ENCODE measurements at places on chromosomes 11 and 22.

DNA sequence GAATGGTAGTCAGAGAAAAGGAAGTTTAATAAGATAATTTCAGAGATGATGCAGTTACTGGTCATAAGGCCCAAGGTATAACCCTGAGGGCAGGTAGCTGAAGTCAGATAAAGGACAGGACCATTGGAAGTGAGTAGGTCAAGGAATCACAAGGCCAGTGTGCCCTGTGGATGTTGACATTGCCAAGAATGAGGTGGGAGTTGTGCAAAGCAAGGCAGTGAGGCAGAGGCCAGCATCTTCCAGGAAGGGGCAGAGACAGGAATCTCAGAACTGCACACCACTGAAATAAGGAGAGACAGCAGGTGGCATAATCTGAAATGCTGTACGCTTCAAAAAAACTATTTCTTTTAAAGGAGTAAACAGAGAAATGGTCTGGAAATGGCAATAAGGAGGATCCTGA, 61.4 kb downstream of the ABTB2 start:
- no peak for DNase-seq

DNA sequence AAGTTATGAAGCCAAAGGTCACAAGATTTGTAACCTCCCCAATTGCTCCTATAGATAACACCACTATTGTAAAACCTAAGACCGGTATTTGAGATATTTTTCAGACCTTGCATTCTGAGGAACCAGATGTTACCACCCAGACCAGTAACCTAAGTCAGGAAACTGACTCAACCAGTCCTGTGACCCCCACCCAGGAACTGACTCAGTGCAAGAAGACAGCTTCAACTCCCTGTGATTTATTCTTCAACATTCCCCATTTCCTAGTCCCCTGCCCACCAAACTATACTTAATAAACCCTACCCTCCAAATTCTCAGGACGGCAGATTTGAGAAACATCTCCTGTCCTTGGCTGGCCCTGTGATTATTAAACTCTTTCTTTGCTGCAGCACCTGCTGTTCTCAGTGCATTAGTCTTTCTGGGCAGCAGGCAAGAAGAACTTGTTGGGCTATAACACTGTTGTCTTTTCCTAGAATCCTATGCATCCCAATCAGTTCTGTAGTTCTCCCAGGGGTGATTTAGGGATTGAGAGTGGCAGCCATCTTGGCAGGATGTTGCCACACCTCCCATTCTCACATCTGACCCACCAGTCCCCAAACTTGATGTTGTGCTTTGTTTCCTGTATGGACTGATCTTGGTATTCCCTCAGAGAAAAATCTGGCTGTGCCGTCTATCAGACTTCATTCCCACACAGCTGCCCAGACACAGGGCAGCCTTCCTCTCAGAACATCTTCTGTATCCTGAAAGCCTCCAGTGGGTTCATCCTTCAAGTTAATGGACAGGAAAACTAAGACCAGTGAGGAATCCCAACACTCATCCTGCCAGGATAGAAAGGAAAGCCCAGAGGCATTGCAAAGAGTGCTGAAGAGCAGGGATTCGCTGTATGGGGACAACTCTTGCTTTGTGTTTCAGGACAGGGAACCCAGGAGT, 104.0 kb downstream of the PDE2A start:
- no peak for DNase-seq

GRCh38 chr22:24894220-24894975, 52.1 kb downstream of the LHFPL7 start:
- DNase-seq = peak; percentile 91

DNA sequence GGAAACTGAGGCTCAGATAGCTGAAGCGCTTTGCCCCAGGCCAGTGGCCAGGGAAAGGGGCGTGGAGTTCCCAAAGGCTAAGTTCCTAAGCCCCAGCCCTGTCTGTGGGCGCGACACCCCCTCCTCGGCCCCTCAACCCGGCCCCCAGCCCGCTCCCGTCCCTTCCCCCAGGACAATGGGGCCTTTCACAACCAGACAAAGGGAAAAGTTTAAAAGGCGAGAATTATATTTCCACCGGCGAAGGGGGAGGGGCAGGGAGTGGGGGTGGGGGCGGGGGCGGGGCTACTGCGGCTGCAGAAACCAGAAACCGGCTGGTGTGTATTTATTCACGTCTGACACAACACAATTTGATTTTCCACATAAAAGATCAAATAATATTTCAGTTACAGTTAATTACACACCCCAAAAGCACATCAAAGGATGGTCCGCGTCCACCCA, 192.1 kb downstream of the MN1 start:
- DNase-seq = no peak

DNA sequence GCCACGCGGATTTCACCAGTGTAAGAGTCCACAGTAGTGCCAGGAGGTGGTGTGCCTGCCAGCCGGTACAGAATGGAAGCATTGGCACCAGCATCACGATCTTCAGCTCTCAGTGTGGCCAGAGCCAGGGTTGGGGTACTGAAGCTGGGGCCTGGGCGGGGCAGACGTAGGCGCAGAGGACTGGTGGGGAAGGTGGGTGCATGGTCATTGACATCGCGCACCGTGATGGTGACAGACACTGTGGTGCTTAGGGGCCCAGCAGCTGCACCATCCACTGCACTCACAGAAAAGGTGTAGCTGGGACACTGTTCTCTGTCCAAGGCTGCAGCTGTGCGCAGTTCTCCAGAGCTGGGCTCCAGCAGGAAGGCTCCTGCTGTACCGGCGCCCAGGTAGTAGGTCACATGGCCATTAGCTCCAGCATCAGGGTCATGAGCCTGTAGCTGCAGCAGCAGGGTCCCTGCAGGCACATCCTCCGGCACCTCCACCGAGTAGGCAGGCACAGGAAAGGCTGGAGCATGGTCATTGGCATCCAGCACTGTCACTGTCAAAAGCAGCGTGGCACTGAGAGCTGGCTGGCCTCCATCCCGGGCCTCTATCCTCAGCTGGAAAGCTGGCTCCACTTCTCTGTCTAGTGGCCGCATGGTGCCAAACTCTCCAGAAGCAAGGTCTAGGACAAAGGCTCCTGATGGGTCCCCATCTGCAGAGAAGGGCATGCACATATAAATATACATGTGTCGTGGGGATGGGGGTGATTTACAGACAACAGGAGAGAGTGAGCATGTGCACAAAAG, 7.9 kb upstream of the TPP1 start:
- no peak for DNase-seq

DNA sequence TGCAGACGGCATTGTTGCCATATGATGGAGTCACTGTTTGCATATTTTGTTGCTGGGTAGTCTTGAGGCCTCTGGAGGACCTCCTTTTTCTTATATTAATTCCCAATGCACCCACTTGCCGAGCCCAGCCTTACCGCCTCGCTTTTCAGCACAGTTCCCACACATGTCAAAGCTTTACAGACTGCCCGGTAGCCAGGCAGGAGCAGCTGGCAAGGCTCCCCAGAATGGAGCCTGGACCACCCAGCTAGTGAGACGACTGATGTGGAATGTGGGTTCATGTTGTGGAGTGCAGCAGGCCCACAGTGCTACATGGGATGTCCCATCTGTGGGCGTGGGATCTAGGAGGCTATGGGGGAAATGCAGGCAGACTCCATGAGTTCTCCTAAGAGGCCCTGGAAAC, 99.4 kb upstream of the MTMR2 start:
- no peak for DNase-seq

DNA sequence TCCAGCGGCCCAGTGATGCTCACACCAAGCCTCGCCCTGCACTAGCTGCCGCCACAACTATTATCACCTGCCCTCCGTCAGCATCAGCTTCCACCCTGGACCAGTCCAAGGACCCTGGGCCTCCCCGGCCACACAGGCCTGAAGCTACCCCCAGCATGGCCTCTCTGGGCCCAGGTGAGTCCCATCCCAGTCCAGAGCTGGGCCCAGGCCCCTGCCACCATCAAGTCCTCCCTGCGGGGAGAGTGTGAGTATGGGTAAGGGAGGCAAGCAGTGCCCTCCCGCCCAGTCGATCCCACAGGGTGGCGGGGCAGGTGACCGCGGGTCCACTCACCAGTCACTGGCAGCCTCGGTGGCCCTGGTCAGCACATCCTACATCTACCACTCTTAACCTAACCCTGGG, 9.5 kb upstream of the SUSD2 start:
- no peak for DNase-seq

DNA sequence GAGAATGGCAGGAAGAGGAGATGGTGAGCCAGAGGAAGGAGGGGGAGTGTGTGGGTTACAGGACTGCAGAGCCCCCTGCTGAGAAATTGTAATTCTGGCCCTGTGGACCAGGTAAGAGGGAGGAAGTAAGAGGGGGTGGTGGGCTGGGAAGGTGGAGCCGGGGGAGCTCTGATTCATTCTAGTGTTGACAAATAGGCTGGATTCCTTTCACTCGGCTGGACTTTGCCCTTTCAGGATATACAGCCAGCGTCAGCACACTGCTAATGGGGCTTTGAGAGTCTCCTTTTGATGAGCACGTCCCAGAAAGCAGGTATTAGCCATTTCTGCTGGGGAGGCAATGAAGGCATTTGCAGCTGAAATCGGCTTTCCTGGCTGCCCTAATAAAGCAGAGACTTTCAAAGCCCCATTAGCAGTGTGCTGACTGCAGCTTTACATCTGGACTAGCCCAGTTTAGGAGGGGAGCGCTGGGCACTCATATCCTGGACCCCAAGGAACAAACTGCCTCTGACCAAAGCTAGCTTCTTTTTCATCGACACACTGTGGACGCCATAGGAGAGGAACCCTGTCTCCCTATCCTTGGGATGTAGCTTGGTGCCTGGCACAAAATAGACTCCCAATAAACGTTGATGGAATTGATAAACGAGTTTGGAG, 44.8 kb upstream of the CADM1 start:
- DNase-seq = no peak

DNA sequence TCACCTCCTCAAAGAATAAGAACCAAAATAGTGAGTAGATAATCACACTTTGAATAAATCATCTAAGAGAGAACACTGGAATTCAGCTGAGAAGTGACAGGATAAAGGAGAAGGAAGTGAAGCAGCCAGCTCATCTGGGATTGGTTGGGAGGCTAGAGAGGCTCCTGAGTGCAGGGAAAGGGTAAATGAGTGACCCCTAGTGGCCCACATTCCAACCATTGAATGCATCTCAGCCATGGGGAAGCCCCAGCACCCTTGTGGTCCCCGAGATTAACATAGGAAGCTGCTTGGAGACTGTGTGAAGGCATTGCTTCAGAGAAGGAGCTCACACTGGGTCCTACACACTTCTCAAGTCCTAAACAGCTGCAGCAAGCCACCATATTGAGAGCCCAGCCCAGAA, 82.3 kb downstream of the JRKL start:
- DNase-seq = no peak

DNA sequence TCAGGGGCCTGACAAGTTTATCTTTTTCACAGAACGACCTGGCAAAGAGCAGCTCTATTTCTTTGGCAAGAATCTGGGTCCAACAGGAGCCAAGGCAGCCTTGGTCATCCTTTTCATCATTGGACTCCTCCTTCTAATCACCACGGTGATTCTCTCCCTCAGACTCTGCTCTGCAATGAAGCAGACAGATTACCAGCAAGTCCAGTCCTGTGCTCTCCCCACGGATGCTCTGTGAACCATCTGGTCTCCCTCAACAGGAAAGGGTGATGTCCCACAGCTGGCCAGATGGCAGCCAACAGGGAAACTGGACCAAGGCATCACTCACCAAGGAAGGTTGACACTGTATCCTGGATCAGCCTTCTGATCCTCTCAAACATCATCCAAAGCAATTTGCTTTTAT, 17.0 kb upstream of the PANX1 start:
- no peak for DNase-seq

GRCh38 chr11:61602775-61603569, 22.1 kb upstream of the SYT7 start:
- DNase-seq = peak; percentile 98

DNA sequence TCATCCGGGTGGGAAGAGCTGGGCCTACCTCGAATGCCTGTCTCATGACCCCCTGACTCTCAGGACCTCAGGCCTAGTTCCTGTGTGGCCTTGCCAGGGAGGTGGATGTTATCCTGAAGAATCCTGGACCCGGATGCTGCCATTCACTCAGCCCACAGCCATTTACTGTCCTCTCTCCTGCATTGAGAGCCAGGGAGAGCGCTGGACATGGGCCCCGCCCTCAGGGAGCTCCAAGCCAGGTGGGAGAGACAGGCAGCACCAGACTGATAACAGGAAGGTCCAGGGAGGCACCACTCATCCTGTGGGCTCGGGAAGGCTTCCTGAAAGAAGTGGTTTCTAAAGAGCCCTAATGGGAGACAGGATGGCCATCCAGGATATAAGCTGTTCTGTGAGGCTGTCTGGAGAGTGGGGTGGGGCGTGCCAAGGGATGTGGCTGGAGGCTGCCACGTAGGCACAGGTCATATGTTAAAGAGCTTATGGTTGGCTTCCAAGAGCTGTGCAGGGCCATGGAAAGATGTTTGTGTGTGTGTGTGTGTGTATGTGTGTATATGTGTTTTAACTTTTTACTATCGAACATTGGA, 8.6 kb downstream of the SERPINH1 start:
- DNase-seq = no peak

- no peak for DNase-seq
These were observed 17.2 kb upstream of the CTSD start for GRCh38 chr11:1780700-1781592.

DNA sequence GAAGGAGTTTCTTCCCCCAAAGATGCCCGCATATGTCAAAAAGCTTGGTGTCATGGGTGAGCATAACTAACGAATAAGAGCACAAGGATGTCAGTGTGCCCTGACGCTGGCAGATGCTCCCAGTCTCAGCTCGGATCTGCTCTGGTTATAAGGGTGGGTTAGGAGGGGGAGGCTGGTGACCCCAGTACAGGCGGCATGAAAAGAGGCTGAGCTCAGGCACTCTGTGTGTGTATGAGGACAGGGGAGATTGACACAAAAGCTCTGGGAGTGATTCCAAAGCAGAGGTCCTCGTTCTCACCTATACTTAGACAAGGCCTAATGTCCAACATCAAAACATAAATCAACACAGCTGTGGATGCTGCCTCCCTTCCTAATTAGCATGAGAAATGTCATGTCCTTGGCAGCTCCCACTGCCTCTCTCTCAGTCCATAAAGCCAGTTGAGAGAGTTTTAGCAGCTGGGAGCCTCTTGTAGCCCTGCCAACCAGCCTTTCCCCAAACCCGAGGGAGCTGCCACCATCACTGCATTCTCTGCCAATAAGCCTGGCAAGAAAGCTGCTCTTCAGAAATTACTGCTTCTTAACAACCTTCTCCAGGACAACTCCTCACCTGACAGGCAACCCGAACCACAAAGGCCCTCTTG, 59.8 kb downstream of the SC5D start:
- DNase-seq = no peak

- DNase-seq = no peak
These were observed 941.6 kb upstream of the CHORDC1 start for GRCh38 chr11:91164452-91164822.

- DNase-seq = no peak
These were observed 4.2 kb upstream of the BIK start for GRCh38 chr22:43106302-43106701.

DNA sequence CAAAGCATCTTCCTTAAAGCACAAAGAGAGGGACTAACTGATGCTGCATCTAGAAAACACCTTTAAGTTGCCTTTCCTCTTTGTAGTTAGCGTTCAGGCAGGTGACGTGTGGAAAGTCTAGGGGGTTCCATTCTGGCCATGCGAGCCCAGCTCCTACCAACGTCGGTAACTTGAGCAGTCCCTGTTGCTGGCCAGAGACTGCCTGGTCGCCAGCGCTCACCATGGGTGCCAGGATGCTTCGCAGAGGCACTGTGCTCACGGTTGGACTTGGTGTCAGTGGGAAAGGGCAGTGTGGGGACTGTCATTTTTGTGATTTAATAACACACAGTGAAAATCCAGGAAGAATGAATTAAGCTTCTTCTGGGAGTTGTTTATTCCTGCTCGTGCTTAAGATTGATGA, 40.6 kb downstream of the PPP2R1B start:
- DNase-seq = no peak

Data from RWPE2 (cell line).